RKO (cell line): ENCODE measurements at places on chromosomes 16 and 17.

- peak; percentile 58 for DNase-seq
These were observed 924 bp downstream of the SMARCD2 start for GRCh38 chr17:63841350-63842172.

DNA sequence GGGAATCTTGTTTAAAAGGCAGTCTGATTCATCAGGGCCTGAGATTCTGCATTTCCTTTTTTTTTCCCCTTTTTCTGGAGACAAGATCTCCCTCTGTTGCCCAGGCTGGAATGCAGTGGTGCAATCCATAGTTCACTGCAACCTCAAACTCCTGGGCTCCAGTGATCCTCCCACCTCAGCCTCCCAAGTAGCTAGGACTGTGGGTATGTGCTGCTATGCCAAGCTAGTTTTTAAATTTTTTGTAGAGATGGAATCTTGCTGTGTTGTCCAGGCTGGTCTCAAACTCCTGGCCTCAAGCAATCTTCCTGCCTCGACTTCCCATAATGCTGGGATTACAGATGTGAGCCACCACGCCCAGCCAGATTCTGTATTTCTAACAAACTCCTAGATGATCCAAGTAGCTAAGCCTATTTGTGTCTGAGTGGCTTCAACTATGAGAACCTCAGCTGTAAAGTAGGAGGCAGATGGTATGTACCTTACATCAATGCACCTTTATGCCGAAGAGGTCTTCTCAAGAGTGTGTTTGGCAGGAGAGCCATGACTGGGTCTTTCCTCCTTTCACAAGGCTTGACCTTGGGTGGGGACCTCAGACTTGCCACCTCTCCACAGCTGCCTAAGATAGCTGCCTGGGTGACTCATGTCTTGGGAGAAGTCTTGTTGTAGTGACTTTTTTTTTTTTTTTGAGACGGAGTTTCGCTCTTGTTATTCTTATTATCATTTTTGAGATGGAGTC, 10.9 kb downstream of the LDAF1 start:
- DNase-seq = no peak

DNA sequence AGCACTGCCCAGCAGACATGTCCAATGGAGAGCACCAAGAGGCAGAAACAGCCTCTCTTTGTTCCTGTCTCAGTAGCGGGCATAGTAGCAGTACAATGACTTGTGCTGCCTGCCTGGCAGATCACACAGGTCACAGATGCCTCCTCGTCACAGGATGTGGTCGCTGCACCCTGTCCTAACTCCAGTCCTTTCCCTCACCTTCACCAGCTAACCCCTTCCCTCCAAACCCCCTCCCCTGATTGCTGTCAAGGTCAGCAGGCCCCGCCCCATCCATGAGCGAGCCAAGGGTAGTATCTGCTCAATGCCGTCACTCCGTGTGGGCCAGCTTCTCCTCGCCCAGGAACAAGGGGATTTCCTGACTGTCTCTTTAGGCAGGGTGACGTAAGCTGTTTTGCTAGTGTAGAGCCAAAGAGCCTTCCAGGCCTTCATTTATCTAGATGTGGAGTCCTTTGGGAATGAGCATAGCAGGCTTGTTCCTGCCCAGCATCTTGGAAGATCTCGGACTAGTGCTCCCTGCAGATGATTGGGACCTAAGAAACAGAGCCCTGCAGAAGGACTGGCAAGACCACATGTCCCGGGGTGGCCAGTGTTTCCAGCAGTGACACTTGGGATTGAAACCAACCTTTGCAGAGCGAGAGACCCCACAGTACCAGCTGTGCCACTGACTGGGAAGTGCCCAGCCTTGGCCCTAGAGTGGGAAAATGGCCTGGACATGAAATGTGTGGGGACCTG, 75.9 kb upstream of the TNRC6C start:
- DNase-seq = no peak

GRCh38 chr16:77843405-77843804, 55.0 kb downstream of the VAT1L start:
- no peak for DNase-seq

GRCh38 chr16:75420987-75421819, 12.1 kb downstream of the CFDP1 start:
- DNase-seq = no peak

DNA sequence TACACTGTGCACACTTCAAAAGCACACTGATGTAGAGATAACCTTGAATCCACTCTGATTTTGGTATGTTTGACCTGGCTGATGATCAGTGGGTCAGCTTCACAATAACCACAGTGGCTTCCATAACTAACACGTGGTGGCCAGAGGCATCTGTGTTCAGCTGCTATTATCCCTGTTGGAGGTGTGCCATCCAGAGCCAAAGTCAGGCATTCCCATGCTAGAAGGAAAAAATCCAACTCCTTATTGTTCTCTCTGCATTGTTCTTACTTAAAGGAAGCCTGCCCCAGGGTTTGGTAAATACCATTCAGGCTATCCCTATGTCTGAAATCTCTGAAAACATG, 127.3 kb upstream of the MON1B start:
- DNase-seq = no peak

DNA sequence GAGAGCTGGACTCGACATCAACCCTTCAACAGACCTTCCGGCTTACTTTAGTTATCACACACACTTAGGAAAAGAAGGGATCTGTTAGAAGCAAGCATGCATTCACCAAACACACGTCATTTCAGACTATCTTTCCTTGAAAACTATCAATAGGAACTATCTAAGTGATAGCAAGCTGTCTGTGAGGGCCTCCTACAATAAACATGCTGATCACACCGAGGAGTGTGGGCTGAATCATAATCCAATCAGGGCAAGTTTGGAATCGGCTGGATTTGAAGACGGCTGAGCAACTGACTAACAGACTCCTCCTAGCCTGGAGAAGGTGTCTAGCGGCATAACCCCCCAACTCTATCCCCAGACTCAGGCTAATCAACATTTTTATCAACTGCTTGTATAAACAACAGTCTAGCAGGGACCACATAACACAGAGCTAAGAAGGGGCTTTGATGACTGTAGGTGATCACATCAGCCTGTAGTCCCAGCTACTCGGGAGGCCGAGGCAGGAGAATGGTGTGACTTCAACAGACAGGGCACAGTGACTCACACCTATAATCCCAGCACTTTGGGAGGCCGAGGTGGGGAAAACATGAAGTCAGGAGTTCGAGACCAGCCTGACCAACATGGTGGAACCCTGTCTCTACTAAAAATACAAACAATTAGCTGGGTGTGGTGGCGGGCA, 14.1 kb downstream of the NXN start:
- DNase-seq = no peak

GRCh38 chr16:25040543-25040942, 25.4 kb upstream of the ARHGAP17 start:
- DNase-seq = no peak

DNA sequence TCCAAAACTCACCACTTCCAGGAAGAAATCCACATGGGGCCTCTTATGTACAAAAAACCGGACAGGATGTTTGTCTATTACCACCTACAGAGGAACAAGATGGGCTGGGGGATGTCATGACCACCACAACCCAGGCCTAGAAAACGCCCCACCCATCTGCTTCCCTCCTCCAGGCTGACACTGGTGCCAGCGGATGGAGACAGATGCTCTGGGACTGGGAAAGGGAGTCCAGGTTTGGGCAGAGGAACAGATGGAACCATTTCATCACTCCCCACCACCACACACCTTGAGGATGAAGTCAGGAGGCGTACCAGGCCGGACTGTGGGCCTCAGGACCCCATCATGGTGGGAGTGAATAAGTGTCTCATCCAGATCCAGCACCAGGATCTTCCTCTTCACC, 4.5 kb upstream of the GABARAP start:
- no peak for DNase-seq

DNA sequence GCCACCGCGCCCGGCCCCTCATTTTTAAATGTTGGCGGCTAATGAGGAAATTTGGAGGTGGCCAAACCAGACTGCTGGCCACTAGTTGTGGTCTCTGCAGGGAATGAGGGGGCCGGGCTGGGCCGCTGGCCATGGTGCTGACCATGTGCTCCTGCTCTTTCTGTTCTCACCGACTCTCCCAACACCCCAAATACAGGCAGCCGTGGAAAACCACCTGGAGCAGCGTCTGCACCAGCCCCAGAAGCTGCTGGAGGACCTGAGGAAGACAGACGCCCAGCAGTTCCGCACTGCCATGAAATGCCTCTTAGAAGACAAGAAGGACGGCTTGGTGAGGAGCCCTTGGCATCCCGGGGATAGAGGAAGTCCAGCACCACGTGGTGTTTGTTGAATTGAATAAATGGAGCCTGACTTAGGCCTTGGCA, 21.3 kb downstream of the OTOA start:
- DNase-seq = no peak

DNA sequence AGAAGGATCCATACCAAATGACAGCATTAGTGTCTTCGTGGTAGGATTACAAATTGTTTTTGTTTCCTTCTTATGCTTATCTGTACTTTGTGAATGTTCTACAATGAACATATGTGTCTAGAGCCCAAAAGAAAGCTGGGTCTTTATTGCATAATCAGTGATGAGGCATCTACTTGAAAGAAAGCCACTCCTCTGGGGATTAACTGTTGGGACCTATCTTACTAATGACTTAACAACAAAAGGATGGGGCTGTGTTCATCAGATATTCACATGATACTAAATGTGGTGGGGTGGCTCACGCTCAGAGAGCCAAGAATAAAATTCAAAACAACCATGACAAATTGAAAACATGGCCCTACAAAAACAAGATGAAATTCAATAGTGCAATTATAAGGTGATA, 160.2 kb downstream of the RGS9 start:
- DNase-seq = no peak

DNA sequence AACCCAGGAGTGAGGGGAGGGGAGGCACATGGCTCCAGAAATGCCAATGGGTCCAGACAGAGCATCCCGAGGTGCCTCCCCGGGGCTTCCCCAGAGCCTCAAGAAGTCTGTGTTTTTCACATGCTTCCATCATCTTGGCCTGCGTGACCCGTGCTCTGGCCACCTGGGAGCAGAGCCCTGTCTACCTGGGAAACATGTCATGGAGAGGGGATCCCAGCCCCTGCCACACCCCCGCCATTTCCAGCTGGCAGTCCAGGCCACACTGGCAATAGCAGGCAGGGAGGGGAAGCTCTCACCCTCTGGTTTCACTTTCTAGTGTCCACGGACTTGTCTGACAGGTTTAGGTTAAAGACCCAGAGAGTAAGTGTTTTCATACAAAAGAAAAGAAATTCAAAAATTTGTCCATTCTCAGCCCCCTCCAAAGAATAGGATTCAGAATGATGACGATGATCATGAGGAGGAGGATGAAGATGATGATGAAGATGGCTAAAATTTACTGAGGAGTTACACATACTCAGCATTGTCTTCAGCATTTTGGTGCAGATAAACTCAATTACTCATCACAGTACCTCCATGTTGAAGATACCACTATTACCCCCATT, 9.0 kb downstream of the SMIM5 start:
- DNase-seq = no peak

GRCh38 chr16:28830531-28830930, 7.7 kb downstream of the ATXN2L start:
- DNase-seq = no peak

GRCh38 chr17:50319306-50320004, 26.5 kb upstream of the XYLT2 start:
- DNase-seq = no peak

- DNase-seq = no peak
These were observed 147.5 kb downstream of the KCNJ12 start for GRCh38 chr17:21523497-21524210.

DNA sequence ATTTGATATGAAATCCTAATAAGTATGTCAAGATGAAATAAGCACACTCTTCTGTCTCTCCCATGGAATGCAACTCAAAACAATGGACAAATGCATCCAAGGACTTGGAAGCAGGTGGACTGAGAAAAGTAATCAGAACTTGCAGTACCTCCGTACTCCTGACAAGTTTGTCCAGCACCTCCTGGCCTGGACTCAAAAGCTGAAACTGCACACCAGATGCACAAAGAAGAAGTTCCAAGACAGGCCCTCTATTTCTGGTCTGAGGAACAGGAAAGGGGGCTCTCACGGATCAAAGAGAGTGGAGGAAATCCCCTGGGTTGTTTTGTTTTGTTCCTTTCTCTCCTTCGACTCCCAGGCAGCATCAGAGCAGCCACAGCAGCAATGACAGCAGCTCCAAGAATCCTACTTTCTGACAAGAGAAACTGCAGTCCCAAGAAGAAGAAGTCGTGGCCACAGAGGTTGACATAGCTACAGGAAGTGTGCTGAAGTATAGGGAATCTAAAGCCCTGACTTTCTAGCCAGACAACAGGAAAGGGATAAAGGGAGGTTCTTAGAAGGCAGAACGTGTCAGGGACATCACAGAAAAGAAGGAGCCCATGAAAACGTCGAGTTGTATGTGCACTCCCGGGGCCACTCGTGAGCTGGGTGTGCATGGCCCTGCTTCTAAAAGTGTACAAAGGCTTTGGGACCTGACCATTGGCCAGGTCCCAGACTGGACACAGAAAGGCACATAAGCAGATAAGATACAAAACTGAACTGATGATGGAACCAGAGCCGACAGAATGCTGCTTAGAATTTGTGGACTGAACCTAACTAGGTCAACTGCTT, 29.3 kb downstream of the AKAP10 start:
- DNase-seq = no peak

GRCh38 chr17:74460241-74460640, 6.2 kb upstream of the CD300A start:
- DNase-seq = no peak
